ENCODE measurements at places on chromosomes 5 and 9.

DNA sequence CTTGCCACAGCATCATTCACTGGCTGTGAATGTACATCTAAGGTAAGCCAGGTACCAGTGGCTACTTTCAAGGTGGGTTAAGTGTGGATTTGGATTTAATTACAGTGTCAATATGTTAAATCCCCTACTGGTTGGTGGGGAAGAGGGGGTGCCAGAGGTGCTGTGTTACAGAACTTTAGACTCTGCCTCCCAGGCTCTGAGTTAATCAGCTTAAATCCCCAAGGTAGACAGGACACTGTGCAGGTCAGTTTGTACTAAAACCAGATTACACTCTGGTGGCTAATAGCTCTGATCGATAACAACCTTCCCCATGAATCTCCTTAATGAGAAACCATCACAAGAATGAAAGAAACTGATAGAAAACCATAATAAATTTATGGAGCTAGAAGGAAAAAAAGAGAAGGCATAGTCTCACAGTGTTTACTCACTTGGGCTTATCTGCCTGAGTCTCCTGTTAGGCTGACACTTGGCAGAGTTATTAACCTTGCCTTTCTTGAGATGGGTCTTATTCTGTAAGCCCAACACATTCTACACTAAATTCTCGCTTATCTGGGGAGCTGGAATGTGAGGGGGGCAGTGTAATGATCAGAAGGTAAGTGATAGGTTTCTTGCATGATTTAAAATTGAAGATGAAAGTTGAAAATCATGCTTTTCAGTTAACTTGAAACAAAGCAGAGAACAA, 106.8 kb downstream of the LMNB1 start:
- no peak for DNase-seq

DNA sequence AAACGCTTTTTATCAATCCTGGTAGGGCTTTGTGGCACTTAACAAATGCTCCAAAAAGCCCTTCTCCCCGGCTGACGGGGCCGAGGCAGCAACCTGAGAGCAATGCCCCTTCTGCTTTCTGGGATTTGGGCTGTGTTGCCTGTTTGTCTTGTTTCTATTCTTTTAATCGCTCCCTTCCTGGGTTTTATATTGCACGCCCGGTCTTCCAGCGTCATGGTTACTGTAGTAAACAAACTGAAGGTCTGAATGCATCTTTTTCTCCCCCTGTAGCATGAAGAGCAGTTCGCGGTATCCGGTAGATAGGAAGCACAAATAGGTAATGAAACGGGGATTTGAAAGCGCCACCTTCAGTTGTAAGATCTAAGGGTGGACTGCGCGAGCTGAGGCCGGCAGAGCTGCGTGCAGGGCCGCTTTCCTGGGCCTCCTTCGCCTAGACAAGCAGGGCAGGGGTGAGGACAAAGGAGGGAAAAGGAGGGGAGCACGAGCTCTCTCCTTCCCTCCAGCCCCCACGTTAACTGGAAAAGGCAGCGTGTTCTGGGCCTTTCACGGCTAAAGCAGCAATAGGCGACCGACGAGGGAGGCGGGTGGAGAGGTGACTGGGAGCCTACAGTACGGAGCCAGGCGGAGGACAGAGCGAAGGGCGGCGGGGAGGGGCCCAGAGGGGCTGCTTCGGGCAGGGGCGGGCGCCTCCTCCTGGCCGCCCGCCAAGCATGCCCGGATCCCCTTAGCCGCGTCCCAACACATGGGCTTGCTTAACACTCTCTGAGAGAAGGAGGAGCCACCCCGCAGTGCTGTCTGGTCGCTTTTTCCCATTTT, 49.3 kb upstream of the ZNF366 start:
- peak; percentile 45 for DNase-seq

- DNase-seq: no peak
These were observed 367.6 kb downstream of the ENC1 start for GRCh38 chr5:74272831-74273451.

DNA sequence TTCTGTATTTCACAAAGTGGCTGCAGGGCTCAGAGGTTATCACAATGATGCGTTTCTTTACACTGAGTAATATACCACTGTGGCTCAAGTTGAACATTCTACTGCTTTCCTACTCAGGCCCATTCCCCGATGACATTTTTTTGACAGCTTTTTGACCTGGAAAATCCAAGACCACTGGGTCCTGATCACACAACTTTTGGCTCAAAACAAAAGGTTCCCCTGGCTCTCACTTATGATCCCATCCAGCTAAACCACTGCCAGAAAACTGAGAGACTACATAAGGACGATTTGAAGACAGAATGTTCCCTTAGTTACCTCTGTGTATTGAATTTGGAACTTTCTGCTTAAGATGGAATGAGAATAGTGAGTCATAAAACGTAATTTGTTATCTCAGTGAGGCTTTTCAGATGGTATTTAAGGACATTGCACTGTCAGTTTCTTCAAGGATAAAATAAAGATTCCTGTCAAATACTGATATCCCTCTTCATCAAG, 78.0 kb upstream of the FBXL7 start:
- no peak for DNase-seq

GRCh38 chr9:1013021-1013420, 36.6 kb downstream of the DMRT3 start:
- no peak for DNase-seq

DNA sequence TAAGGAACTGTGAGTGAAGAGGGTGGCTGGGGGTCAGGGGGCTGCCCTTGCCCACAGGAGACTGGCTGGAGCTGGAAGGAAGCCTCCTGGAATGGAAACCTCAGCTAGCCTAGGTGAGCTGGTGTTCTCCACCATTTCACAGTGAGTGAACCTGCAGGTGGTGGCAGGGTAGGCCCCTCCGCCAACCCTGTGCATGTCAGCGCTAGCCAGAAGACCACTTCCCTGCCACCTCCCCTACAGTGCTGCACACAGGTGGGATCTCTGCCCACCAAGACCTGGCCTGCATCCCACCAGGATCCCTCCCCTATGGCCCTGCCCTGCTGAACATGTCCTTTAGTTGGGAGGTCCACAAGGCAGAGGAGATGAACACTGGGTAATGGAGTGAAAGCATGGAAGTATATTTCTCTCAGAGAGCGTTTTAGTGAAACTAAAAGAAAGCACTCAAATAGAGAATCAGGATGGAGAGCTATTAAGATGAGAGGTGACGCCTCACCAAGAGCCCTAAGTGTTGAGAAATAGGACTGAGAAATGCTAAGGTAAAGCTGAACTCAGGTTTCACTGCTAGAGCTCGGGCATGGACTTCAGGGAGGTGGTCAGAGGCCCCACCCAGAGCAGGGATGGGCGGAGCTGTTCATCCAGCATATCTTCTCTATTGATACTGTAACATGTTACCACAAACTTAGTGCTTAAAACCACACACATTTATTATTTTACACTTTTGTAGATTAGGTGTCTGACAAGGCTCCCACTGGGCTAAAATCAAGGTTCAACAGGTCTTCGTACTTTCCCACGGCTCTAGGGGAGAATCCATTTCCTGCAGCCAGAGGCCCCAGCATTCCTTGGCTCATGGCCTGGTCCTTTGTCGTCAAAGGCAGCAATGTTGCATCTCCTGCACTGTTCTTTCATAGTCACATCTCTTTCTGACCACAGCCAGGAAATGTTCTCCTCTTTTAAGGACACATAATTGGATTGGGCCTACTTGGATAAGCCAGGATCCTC, 83.2 kb downstream of the DIRAS2 start:
- no peak for DNase-seq

Data from germinal center (tissue), 1 donor.